ENCODE measurements at places on chromosomes 13 and 19.

DNA sequence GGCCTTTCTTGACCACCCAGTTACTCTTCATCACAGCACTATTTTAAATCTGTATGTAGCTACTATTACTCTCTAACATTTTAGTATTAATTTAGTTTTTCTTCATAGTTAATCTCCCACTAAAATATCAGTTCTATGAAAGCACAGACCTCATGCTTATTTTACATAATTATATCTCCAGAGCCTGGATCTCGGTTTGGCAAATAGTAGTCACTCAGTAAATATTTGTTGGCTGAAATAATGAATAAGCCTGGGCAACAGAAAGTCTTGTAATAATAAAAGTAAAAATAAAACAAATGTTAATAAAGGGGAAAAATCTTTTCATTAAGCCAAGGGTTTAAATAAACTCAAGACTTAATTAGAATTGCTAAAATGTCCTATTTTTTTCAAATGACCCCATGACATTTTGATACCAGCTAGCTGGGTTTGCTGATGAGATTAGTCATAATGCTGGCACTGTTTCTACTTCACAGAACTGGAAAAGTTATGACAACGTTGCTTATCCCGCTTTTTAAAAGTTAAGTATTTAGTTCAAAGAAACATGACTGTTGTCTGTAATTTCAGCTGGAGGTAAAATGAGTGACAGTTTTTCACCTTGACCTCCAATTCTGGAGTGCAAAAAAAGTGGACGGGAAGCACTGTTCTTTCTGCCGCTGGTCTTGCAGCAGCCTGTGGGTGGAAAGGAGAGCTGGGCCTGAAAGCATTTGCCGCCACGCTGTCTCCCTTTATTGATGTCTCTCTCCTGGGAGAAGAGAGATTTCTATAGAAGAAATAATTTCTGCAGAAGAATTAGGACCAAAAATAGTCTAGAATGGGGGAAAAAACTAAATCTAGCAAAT is 85.2 kb upstream of the SPATA13 start:
- no peak for DNase-seq

GRCh38 chr13:99948907-99949678 is 22.5 kb downstream of the ZIC5 start:
- no peak for DNase-seq

- DNase-seq: no peak
Measured at GRCh38 chr13:26026211-26026610, 25.6 kb downstream of the SHISA2 start.

DNA sequence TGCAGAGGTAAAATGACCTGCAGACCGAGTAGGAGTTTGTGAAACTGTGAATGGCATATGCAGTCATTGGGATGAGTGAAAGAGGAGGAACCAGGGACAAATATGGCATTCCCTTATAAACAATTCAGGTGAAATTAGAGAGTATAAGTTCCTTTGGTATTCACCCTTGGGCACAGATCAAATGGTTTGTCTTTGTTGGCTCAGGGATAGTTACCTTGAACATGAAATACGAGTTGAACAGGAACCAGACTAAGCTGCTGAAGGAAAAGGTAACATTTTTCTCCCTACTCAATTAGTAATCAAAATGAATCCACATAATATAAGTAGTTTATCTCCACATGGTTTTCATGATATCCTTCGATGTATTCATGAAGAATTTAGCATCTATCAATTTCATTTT is 50.5 kb downstream of the SLITRK1 start:
- no peak for DNase-seq

DNA sequence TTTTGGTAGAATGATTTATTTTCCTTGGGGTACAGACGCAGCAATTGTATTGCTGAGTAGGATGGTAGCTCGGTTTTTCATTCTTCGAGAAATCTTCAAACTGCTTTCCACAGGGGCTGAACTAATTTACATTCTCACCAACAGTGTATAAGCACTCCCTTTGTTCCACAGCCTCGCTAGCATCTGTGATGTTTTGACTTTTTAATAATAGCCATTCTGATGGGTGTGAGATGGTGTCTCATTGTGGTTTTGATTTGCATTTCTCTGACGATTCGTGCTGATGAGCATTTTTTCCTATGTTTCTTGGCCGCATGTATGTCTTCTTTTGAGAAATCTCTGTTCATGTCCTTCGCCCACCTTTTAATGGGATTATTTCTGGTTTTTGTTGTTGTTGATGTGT is 54.8 kb upstream of the UQCRFS1 start:
- DNase-seq: no peak

- no peak for DNase-seq
Measured at GRCh38 chr19:29524201-29524911, 1.4 kb upstream of the VSTM2B start.

- DNase-seq: no peak
Measured at GRCh38 chr19:28706693-28707092, 506.3 kb downstream of the UQCRFS1 start.

DNA sequence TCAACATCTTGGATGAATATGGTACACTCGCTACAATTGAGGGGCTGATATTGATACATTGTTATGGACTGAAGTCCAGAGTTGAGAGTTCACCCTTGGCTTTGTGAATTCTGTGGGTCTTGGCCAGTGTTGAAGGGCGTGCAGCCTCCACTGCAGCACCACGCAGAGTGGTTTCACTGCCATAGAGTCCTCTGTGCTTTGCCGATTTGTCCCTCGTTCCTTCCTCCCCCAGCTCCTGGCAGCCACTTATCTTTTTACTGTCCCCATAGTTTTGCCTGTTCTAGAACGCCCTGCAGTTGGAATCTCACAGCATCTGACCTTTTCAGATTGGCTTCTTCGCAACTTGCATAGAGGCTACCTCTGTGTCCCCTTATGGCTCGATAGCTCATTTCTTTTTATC is 57.3 kb upstream of the IRS2 start:
- no peak for DNase-seq

DNA sequence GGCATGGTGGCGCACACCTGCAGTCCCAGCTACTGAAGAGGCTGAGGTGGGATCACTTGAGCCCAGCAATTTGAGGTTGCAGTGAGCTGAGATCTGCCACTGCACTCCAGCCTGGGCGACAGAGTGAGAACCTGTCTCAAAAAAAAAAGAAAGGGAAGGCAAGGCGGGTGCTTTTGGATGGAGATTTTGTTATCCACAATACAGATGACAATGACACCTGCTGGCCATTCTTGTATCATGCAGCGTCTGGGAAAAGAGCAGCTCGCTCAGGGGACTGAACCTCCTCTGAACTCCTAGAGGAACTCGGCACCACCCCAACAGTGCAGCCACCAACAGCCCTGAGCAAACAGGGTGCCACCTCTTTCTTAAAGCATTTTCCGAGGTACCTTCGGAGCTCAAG is 22.8 kb downstream of the HAUS8 start:
- DNase-seq: peak; percentile 28

- DNase-seq: no peak
Measured at GRCh38 chr13:36570489-36570888, 103.3 kb upstream of the SERTM1 start.

- no peak for DNase-seq
Measured at GRCh38 chr19:11066326-11066725, 22.9 kb upstream of the LDLR start.

DNA sequence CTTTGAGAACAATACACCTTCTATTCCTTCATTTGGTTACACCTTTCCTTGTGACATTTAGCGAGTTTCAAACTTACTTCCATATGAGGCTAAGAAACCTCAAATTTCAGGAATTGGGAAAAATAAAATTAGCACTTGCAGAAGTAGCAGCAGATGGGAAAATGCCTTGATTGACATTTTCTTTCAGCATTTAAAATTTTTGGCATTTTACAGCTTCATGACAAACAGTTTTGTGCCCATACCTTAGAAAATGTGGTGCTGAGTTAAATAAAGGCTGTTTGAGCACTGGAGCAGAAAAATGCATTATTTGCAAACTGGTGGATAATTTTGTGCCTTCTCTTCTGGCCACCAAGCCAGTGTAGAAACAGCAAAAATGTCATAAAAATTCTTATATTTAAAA is 95.4 kb downstream of the PCDH17 start:
- no peak for DNase-seq

- DNase-seq: no peak
Measured at GRCh38 chr13:46665248-46665632, 112.3 kb downstream of the LRCH1 start.

DNA sequence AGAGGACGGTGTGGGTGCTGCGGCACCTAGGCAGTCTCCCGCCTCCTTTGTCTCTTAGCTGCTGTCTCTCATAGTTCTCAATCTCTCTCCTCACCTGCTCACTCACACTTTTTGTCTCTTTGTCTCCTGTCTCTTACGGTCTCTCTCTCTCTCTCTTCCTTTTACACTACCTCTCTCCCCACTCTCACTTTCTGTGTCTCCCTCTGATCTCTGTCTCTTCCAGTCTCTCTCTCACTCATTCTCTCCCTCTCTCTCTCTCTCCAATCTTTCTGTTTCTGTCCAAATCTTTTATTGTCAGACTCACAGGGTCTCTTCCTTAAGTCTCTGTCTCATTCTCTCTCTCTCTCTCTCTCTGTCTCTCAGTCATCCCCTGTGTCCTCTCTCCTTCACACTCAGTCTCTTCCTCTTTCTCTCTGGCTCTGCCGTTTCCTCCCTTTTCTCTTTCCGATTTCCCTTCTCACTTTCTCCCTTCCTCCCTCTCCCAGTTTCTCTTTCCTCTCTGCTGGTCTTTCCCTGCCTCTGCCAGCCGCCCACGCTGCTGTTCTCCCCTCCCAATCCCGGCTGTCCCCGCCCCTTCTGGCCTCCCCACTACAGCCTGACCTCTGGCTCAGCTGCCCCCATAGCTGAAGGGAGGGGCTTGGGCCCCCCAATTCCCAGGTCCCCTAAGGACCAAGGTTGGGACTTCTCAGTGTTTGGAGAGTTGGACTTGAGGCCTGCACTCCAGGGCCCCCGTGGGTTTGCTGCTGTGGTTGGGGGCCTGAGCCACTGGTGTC is at the start of gene PLEKHA4:
TSS of gene PLEKHA4 (minus strand) at position 504 of the 773 bp plus-strand sequence. CDS start 997 bp downstream, outside the sequence.
- peak; percentile 58 for DNase-seq

- no peak for DNase-seq
Measured at GRCh38 chr13:113458253-113459065, 5.2 kb upstream of the ADPRHL1 start.

DNA sequence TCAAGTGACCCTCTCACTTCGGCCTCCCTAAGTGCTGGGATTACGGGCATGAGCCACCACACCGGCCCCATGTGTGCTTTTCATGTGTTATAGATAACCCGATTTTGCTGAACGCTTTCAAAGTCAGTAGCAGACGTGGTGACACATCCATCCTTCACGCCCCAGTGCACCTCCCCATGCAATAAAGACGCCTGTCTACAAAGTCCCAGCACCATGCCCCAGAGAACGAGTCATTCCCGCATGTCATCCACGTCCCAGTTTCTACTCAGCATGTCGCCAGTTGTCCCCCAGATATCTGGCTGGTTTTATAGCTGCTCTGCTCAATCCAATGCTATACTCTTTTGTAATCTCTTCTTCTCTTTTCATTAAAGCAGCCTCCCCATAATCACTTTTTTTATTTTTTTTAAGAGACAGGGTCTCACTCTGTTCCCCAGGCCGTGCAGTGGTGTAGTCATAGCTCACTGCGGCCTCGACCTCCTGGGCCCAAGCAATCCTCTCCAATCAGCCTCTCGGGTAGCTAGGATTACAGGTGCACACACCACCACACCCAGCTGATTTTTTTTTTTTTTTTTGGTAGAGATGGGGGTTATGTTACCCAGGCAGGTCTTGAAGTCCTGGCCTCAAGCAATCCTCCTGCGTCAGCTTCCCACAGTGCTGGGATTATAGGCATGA is 42.5 kb downstream of the DNM2 start:
- DNase-seq: peak; percentile 19

- no peak for DNase-seq
Measured at GRCh38 chr19:12205296-12205695, 42.4 kb downstream of the ZNF136 start.

DNA sequence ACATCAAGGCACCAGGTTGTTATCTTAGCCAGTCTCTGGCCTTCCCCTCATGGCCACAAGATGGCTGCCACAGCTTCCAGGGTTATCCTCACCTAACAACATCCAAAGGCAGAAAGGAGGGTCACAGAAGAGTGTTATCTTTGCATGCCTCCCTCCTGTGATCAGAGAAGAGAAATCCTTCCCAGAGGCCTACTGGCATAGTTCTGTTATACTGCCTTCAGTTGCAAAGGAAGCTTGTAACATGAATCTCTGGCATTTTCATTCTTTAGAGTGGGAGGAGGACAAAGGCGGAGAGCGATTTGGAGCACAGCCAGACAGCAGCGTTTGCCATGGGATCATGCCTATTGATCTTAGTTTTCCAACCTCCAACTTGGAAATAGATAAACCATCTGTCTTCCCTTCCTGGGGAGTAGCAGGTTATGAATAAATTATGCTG is 135.7 kb downstream of the DNAJC15 start:
- DNase-seq: peak; percentile 48

DNA sequence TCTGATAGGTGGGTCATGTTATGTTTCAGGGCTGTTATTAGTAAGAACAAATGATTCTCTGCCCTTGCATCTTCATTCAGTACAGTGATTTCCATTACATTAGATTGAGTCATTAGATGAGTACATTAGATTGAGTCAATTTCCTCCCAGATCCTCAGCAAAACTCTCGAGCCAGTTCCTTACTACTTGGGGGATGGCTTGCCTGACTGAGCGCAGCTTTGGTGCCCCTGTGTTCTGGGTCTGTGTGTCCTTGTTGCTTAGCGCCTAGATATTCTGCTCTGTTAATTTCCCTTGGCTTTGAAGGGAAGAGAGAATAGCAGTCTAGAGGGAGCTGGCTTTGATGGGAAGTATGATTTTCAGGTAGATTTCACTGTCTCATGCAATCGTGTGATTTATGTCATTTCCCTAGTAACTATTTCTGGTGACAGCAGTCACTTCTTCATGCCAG is 19.1 kb upstream of the SCEL start:
- no peak for DNase-seq

GRCh38 chr13:43368003-43368402 is 344.6 kb downstream of the DNAJC15 start:
- peak; percentile 46 for DNase-seq

DNA sequence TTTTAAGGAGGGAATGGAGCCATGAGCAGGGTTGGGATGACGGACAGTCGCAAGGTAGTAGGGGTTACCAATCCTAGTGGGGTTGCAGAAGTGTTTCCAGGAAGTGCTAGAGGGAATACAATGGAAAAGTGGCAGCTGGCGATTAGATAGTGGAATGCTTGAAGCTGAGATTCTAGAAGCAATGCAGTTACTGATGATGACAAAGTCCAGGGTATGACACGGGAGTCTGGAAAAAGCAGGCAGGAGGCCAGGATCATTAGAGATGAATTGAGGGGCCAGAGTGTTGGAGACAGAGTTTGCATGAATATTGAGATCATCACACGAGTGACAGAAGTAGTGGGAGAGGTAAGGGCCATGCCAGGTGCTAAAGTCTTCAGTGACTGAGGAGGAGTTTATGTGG is 17.3 kb upstream of the KL start:
- no peak for DNase-seq

GRCh38 chr19:2750808-2751437 is 11.1 kb upstream of the SLC39A3 start:
- no peak for DNase-seq

GRCh38 chr19:10603873-10604459 is 16.9 kb upstream of the AP1M2 start:
- DNase-seq: peak; percentile 23

DNA sequence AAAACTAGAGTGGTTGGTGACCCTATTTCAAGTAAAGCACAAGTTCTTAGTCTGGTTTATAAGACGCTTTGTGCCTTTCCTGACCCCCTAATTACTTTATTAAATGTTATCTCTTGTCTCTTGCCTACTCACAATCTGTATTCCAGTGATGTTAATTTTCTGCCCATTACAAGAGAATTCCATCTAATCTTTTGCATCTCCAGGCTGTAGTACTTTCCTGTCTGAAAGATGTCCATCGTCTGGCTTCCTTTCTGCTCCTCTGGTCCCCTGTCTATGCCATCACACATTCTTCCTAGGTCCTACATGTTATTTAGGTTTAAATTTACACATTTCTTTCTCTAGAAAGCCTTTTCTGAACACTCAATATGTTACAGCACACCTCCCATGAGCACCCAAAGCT is 25.9 kb upstream of the OXGR1 start:
- DNase-seq: no peak

Data from LHCN-M2 (cell line).